ENCODE measurements at places on chromosomes 11 and 22. TPM values are rescaled to one million over a fixed set of nuclear protein-coding genes. Genes with fewer than 3 reads are reported as not detected.

PDE2A gene
- total RNA-seq = 2.3 TPM

OOSP2 gene
- not detected for total RNA-seq

PIK3C2A gene
- 14.7 TPM for total RNA-seq

ST3GAL4 gene
- 26.2 TPM for total RNA-seq

TRIM49 gene
- total RNA-seq = not detected

ADM2 gene
- total RNA-seq = 0.55 TPM

VPREB3 gene
- total RNA-seq = 0.85 TPM

APOA5 gene
- not detected for total RNA-seq

RIMBP3B gene
- 0.38 TPM for total RNA-seq

DBX1 gene
- not detected for total RNA-seq

SLC22A25 gene
- total RNA-seq = not detected

Data from A549 treated with RU486 at 1 μM for 4 hours (cell line).